ENCODE measurements at places on chromosomes 6 and 20.
A peak's percentile ranks its signal among the peaks of the same experiment; 100 is the strongest.

DNA sequence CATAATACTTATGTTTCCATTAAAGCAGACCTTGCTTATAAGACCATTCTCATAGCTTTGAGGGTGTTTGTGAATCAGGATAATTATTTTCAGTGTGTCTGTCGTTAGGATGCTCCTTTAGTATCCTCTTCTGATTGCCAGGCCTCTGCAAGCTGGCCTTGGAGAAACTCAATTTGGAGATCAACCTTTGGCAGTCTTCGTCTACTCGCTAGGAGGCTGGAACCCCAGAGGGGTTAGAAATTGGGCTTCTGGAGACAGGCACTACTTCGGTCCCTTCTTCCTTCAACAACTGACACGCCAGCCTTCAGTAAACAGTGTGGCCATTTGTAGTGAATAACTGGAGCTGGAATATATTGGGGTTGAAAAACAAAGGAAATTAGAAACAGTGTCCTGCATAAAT, 100.8 kb upstream of the CITED2 start:
- no peak for DNase-seq

- peak; percentile 41 for DNase-seq
Observed at GRCh38 chr20:63574156-63574828, at the start of gene HELZ2. Gene HELZ2 (minus strand): TSS chr20:63574239. CDS start chr20:63572385, 1,854 bp downstream.

- no peak for DNase-seq
Observed at GRCh38 chr6:25009393-25009710, 73.6 kb upstream of the RIPOR2 start.

- DNase-seq = no peak
Observed at GRCh38 chr20:43827940-43828562, 86.6 kb upstream of the TOX2 start.

DNA sequence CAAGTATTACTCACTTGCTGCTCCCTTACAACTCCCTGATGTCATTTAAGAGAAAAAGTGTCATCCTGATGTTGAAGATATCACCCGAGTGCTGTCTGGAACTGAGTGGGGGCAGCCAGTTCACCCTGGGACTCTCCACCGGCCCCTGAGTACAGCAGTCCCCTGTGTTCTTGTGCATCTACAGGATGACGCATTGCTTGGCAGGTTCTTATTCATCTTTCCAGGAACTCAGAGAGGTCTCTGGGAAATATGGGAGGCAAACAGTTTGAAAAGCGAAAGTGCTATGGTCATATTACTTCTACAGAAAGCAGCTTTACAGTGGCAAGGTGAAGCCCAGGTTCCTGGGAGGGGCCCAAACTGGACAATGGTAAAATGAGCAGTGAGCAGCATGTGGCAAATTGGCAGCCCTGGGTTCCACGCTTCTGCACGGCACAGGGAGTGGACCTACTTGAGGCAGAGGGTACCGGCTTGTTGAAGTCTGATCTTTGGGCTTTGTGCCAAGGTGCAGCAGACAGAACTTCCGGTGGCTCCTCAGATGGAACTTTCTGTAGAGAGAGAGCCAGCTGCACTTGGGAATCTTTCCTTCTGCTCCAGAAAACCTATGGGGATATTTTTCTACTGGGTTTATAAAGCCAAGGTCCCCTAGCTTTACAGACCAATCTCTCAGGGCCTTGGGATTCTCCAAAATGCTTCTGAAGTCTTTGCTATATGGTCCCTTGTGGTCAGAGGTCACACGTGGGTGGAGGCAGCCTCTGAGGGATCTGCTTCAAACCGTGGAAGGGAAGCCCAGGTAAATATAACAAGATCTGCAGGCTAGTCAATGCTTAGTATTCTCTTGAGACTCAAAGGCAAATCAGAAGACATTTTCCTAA, 128.3 kb downstream of the MAP3K7 start:
- DNase-seq = no peak

DNA sequence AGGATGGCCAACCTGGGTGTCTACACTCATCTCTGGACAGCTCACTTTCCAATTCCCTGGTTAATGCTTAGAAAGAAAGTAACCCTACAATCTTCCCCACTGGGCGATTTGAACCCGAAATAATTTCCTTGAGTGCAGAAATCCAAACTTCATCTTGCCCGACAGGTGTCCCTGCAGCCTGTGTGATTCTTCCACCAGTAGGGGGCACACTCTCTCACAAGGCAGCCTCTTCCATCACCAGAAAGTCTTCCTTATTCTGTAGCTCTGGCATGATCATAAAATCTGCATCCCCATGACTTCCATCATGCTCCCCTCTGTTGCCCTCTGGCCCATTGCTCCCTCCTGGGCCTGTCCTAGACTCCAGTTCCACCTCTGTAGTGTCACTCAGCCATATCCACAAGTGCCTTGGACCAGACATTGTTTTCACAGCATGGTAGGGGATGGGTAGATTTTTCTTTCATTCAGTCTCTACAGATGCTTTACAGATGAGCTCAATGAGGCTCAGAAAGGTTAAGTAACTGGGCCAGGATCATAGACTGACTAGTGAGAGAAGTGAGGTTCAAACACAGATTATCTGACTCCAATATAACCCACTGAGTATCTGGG, 170.4 kb upstream of the SPTLC3 start:
- DNase-seq = no peak

GRCh38 chr6:10323018-10323417, 91.9 kb downstream of the TFAP2A start:
- no peak for DNase-seq

DNA sequence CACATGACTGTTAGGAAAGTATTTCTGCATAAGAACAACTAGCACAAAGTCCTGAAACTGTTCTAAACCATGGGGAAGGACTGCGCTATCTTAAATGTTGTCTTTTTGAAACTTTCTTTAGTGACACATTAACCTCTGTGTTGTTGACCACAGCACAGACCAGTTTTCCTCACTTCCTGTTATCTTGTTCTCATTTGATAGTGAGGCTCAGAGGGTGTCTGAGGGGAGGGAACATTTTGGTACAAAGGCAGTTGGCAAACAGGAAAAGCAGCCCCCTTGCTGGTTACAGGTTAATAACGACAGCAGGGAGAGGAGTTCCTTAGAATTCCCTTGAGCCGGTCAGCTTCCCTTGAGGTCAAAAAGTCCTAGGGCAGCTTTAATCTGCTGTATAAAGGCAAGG, 143.5 kb upstream of the BMP2 start:
- no peak for DNase-seq

GRCh38 chr6:87319271-87319987, 3.0 kb upstream of the SMIM8 start:
- DNase-seq = no peak

- DNase-seq = no peak
Observed at GRCh38 chr6:150922137-150922536, 56.6 kb downstream of the MTHFD1L start.

GRCh38 chr20:60085551-60086132, 127.4 kb downstream of the CDH26 start:
- no peak for DNase-seq

Data from skin of body (tissue), 3 donors.